ENCODE measurements at places on chromosomes 16 and 17. TPM values are rescaled to one million over a fixed set of nuclear protein-coding genes. Genes with fewer than 3 reads are reported as not detected.

The HOXB4 gene
- 6.1 TPM for total RNA-seq

- peaks cover 2% of the 10 kb centered on the region for H3K4me1 ChIP-seq
- peaks cover 17% of the 10 kb centered on the region for H3K27me3 ChIP-seq
- DNase-seq = no peak
- no peak overlapping the region for H3K27ac ChIP-seq
- no peaks in the 10 kb centered on the region for H3K36me3 ChIP-seq
- H3K4me3 ChIP-seq = no peak overlapping the region
Measured at GRCh38 chr16:73028721-73029361, 19.1 kb downstream of the ZFHX3 start.

- H3K4me1 ChIP-seq = peaks cover 14% of the 10 kb centered on the region
- no peak overlapping the region for H3K27ac ChIP-seq
- peaks cover 3% of the 10 kb centered on the region for H3K27me3 ChIP-seq
- H3K4me3 ChIP-seq = no peak overlapping the region
Measured at GRCh38 chr17:4536742-4537411, 18.3 kb downstream of the MYBBP1A start.

The CLEC10A gene
- not detected for total RNA-seq

The PRR35 gene
- not detected for total RNA-seq

The PROCA1 gene
- total RNA-seq = 5.3 TPM

DNA sequence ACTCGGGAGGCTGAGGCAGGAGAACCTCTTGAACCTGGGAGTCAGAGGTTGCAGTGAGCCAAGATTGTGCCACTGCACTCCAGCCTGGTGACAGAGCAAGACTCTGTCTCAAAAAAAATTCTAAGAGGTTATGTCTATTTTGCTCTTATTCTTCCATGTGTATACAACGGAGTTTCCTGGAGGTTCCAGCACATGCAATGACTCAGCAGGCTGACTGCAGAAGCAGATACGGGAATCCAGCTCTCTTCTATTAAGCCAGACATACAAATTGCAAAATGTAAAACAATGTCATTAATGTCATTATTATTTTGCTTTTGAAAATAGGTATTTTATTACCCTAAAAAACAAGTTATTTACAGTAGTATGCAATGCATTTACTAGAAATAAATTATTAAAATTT lies 18.4 kb downstream of the MIEF2 start:
- no peaks in the 10 kb centered on the region for H3K4me1 ChIP-seq
- H3K27ac ChIP-seq = no peak overlapping the region

GRCh38 chr16:31042866-31043265 lies 9.5 kb downstream of the STX4 start:
- H3K27ac ChIP-seq = no peak overlapping the region
- no peak overlapping the region for H3K4me3 ChIP-seq
- peaks cover 18% of the 10 kb centered on the region for H3K36me3 ChIP-seq

GRCh38 chr17:142876-143784 lies 5.8 kb downstream of the SCGB1C2 start:
- peak; percentile 19 for DNase-seq
- no peaks in the 10 kb centered on the region for H3K36me3 ChIP-seq
- no peaks in the 10 kb centered on the region for H3K4me1 ChIP-seq
- H3K27me3 ChIP-seq = peaks cover 2% of the 10 kb centered on the region
- no peak overlapping the region for H3K27ac ChIP-seq

The AATK gene
- total RNA-seq = 0.71 TPM

DNA sequence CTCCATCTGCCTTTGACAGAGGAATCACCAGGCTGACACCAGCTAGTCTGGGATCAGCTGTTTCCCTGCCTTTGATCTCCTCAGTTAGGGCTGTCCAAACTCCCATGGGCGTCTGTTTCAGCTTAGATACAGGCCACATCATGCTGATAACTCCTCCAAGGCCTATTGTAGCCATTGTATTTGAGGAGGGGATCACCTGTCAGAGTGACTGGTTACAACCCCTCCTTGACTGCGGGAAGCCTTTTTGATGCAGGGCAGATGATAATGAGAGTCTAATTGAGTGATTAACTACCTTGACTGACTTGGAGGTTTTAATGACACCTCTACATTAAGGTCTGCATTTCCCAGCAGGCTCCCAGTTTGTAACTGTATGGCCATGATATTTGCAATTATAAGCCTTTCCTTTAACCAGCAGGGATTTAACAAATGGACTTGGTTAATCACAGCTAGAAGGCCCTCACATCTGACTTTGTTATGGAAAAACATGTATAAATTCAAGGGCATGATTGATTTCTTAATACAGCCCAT lies 863.5 kb downstream of the KCNJ2 start:
- no peak for DNase-seq
- H3K4me3 ChIP-seq = no peak overlapping the region
- H3K4me1 ChIP-seq = no peaks in the 10 kb centered on the region
- H3K27ac ChIP-seq = no peak overlapping the region

The C1QTNF1 gene
- not detected for total RNA-seq

The SMPD3 gene
- total RNA-seq = 11.1 TPM

- H3K27ac ChIP-seq = no peak overlapping the region
- no peak for DNase-seq
- H3K4me1 ChIP-seq = peaks cover 6% of the 10 kb centered on the region
- no peak overlapping the region for H3K4me3 ChIP-seq
- H3K36me3 ChIP-seq = no peaks in the 10 kb centered on the region
Measured at GRCh38 chr17:63153488-63153887, 187.5 kb downstream of the TANC2 start.

The ZNF629 gene
- total RNA-seq = 1.7 TPM

DNA sequence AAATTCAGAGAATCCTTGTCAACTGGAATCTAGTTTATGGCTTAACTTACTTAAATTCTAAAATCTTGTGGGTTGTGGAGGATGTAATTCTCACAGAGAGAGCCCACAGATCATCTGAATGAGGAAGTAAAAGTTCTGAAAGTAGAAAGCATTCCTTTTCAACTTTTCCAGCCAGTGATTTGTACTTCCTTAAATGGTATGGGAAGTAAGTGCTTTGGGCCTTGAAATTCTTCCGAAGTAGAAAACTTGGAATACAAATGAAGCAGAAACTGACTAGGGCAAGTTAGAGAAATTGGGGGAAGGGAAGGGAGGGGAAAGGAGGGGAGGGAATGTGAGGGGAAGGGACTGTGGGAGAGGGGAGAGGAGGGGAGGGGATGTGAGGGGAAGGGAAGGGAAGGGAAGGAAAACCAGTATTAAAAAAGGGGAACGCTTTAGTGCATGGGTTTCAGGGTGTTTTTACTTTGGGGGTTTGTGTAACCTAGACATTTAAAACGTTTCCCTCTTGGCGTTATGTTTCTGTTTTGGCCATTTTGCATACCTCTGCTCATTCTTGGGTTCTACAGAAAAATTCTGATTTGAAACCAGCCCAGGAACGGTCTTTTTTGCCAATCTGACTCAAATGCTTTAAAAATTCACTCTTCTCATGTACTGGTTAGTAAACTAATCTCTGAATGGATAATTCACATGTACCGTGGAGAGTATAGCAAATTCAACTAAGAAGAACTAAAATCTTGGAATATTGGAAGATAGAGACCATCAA lies 15.5 kb upstream of the SNTB2 start:
- no peaks in the 10 kb centered on the region for H3K27me3 ChIP-seq
- H3K4me3 ChIP-seq = no peak overlapping the region
- H3K36me3 ChIP-seq = peaks cover 30% of the 10 kb centered on the region
- no peak overlapping the region for H3K27ac ChIP-seq
- peaks cover 16% of the 10 kb centered on the region for H3K4me1 ChIP-seq

DNA sequence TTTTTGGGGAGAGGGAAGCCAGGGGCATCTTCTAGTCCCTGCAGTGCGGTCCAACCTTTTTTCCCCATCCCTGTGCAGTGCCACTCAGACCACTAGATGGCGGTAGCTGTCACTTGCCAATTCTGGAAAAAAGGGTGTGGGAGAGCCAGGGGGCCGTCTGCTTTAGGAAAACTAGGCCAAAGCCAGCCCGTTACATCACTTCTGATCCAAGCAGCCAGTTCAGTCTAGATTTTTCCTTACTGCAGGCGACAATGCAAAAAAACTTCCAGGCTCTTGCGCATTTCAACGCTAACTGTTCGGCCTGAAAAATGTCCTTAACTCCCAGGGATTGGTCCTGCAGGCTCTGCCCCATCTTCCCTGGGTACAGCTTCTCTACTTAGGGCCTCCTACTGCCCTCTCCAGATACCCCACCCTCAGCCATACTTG lies 69.2 kb upstream of the CES5A start:
- DNase-seq = peak; percentile 58
- H3K4me3 ChIP-seq = no peak overlapping the region
- H3K36me3 ChIP-seq = no peaks in the 10 kb centered on the region

The DHRS7C gene
- not detected for total RNA-seq

- no peak overlapping the region for H3K27ac ChIP-seq
- no peaks in the 10 kb centered on the region for H3K4me1 ChIP-seq
- peaks cover 6% of the 10 kb centered on the region for H3K27me3 ChIP-seq
Measured at GRCh38 chr16:14957576-14958322, 17.1 kb upstream of the PDXDC1 start.
